ENCODE measurements at places on chromosomes 13 and 19. TPM values are rescaled to one million over a fixed set of nuclear protein-coding genes. Genes with fewer than 3 reads are reported as not detected.

PDX1 gene
- 0.54 TPM for total RNA-seq

IL12RB1 gene
- 0.53 TPM for total RNA-seq

SIGLECL1 gene
- not detected for total RNA-seq

FXYD1 gene
- total RNA-seq = 8.8 TPM

- H3K27me3 ChIP-seq = no peaks in the 10 kb centered on the region
- no peak for DNase-seq
- no peak overlapping the region for H3K27ac ChIP-seq
- H3K36me3 ChIP-seq = no peaks in the 10 kb centered on the region
- no peak overlapping the region for H3K4me3 ChIP-seq
These were observed 32.5 kb downstream of the ZNF566 start for GRCh38 chr19:36456831-36457230.

DNA sequence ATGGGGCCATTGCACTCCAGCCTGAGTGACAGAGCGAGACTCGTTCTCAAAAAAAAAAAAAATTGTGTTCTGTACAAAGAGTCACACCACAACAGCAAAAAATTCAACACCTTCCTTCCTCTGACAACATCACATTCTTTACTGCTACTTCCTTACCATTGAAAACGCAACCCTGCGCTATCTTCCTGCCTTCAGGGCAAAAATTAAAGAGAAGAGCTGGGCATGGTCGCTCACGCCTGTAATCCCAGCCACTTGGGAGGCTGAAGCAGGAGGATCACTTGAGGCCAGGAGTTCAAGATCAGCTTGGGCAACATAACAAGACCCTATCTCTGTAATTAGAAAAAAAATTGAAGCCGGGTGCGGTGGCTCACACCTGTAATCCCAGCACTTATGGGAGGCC, 9.4 kb upstream of the ZNF444 start:
- no peak for DNase-seq
- no peak overlapping the region for H3K4me3 ChIP-seq
- H3K4me1 ChIP-seq = no peaks in the 10 kb centered on the region
- no peaks in the 10 kb centered on the region for H3K27me3 ChIP-seq

TNNT1 gene
- 0.69 TPM for total RNA-seq

CYP2A7 gene
- not detected for total RNA-seq

NMRK2 gene
- total RNA-seq = not detected

DNA sequence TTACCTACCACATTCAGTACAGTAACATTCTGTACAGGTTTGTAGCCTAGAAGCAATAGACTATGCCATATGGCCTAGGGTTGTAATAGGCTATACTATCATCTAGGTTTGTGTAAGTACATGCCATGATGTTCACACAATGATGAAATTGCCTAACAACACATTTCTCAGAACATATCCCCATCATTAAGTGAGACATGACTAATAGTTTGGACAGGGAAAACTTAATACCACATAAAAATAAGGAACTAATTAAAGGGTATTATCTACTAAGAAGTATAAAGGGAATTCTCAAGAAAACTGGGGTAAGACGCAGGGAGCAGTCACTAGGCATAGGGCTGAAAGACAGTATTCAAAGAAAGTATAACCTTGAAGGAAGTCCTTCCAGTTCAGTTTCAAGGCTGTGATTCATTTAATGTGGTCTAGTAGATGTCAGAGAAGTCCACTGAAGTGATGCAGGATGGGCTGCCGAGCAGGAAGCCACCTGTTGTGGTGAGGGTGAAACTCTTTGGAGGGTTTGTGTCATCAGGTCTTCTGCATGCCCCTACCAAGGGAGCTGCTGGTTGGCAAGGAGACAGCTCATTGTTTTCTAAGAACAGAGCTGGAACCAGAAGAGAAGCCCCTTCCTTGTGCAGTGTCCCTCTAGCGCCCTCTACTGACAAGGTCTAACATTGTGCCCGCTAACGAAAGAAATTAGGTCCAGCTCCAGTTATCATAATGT, 122.9 kb downstream of the OLFM4 start:
- no peaks in the 10 kb centered on the region for H3K36me3 ChIP-seq
- H3K27ac ChIP-seq = no peak overlapping the region
- H3K4me3 ChIP-seq = no peak overlapping the region
- H3K4me1 ChIP-seq = no peaks in the 10 kb centered on the region
- DNase-seq = peak; percentile 60
- H3K27me3 ChIP-seq = no peaks in the 10 kb centered on the region

KLK12 gene
- total RNA-seq = 0.64 TPM

DNA sequence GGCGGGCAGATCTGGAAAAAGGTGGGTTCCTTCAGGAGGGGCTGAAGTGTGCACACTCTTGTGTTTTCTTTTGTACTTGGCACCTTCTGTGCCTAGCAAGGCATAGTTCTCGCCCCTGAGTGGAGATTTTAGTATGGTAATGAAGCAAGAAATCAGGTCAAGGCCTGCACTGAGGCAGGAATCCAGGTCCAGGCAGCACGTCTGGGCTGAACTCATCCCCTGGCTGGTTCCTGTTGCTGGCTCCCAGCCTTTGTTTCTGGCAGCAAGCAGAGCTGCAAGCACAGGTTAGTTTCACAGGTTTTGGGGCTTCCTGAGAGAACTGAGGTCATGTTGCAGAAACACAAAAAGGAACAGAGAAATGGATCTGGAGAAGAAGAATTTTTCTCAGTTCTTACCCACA, 21.2 kb downstream of the SIGLEC7 start:
- H3K27ac ChIP-seq = no peak overlapping the region
- H3K4me3 ChIP-seq = no peak overlapping the region
- DNase-seq = no peak
- no peaks in the 10 kb centered on the region for H3K36me3 ChIP-seq
- no peaks in the 10 kb centered on the region for H3K4me1 ChIP-seq

- no peak for DNase-seq
- no peak overlapping the region for H3K27ac ChIP-seq
- H3K27me3 ChIP-seq = peaks cover 26% of the 10 kb centered on the region
These were observed 732 bp downstream of the SELENOV start for GRCh38 chr19:39515551-39516191.

KIR2DL1 gene
- not detected for total RNA-seq

DNA sequence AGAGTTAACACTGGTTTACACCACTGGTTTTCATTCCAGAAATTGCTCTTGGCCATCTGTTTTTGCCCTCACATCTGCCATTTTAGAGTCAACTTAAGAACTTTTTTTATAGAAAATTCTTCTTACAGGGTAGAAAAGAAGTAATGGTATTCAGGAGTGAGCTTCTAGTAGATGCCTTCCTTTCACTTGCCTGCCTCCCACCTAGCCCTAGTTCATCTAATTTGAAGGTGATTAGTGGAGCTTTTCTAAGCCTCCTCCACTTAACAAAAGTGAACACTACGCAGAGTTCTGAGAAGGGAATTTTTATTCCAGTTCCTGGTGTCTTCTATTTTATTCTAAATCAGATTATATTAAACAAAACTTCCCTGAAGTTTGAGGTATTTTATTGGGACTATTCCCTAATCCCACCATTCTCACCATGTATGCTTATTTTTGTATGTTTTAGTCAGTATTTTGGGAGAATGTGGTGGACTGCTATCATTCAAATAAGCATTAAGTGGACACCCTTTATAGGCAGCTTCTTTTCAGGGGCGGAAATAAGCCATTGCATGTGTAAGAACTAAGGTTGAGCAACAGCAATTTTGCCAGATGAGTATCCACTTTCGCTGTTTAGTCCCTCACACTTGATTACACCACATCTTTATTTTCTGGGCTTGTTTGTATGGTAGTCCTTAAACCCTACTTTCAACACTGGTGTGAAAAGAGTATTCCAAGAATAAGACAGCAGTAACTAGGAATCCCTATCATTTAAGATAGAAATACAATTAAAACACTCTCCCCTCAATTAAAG, 156.9 kb downstream of the ENOX1 start:
- H3K4me3 ChIP-seq = no peak overlapping the region
- no peak for DNase-seq
- no peak overlapping the region for H3K27ac ChIP-seq
- H3K27me3 ChIP-seq = no peaks in the 10 kb centered on the region

DNA sequence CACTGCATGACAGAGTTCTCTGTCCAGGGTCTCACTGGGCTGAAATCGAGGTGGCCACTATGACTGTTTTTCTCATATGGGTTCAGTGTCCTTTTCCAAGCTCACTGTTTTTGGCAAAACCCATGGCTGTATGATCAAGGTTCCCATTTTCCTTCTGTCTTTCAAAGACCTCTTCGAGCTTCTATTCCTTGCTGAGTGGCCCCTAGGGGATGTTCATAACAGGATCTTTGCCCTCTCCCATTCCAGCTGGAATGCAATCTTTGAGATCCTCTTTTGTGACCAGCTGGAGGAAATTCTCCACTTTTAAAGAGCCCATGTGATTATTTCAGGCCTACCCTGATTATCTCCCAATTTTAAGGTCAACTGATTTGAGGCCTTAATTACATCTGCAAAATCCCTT, 572.5 kb upstream of the SLC10A2 start:
- no peak overlapping the region for H3K4me3 ChIP-seq
- no peak overlapping the region for H3K27ac ChIP-seq
- H3K36me3 ChIP-seq = no peaks in the 10 kb centered on the region
- no peak for DNase-seq
- no peaks in the 10 kb centered on the region for H3K27me3 ChIP-seq
- H3K4me1 ChIP-seq = no peaks in the 10 kb centered on the region

TSHZ3 gene
- total RNA-seq = 1.3 TPM

IQCN gene
- total RNA-seq = 1.7 TPM

GRCh38 chr19:14530005-14530348, 583 bp downstream of the TECR start:
- no peaks in the 10 kb centered on the region for H3K27me3 ChIP-seq
- H3K4me1 ChIP-seq = peaks cover 4% of the 10 kb centered on the region
- peak; percentile 74 for DNase-seq
- peak overlapping the region; percentile 65 for H3K4me3 ChIP-seq
- peak overlapping the region; percentile 92 for H3K27ac ChIP-seq

DNA sequence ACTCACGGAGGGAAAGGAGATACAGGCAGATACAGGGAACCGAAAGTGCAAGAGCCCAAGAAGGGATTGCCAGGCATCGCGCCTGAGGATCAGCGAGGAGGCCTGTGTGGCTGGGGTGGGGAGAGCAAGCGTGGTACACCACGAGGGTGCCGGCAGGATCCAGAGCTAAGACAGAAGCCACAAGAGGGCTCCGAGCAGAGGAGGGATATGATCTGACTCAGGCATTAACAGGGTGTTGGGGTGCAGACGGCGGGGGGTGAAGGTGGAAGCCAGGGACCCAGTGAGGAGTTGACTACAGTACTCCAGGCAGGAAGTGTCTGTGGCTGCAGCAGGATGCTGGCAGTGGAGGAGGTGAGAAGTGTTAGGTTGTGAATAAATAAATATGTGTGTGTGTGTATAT, 5.4 kb upstream of the PPP1R37 start:
- H3K27me3 ChIP-seq = no peaks in the 10 kb centered on the region
- no peaks in the 10 kb centered on the region for H3K36me3 ChIP-seq
- no peak overlapping the region for H3K4me3 ChIP-seq
- H3K4me1 ChIP-seq = no peaks in the 10 kb centered on the region
- DNase-seq = no peak
- no peak overlapping the region for H3K27ac ChIP-seq

- no peaks in the 10 kb centered on the region for H3K4me1 ChIP-seq
- no peaks in the 10 kb centered on the region for H3K27me3 ChIP-seq
These were observed 222.8 kb downstream of the POSTN start for GRCh38 chr13:37375724-37376123.

- no peak overlapping the region for H3K27ac ChIP-seq
- no peaks in the 10 kb centered on the region for H3K36me3 ChIP-seq
- no peaks in the 10 kb centered on the region for H3K27me3 ChIP-seq
These were observed 1.1 kb downstream of the SLITRK1 start for GRCh38 chr13:83881140-83881684.

GRCh38 chr13:109154146-109154545, 524.7 kb downstream of the MYO16 start:
- no peak for DNase-seq
- H3K4me1 ChIP-seq = no peaks in the 10 kb centered on the region
- H3K4me3 ChIP-seq = no peak overlapping the region
- H3K27me3 ChIP-seq = no peaks in the 10 kb centered on the region

NALCN gene
- 0.27 TPM for total RNA-seq

MBD3L2 gene
- total RNA-seq = not detected

TMEM145 gene
- total RNA-seq = 0.24 TPM

CGB2 gene
- total RNA-seq = not detected

SOHLH2 gene
- total RNA-seq = not detected

DNA sequence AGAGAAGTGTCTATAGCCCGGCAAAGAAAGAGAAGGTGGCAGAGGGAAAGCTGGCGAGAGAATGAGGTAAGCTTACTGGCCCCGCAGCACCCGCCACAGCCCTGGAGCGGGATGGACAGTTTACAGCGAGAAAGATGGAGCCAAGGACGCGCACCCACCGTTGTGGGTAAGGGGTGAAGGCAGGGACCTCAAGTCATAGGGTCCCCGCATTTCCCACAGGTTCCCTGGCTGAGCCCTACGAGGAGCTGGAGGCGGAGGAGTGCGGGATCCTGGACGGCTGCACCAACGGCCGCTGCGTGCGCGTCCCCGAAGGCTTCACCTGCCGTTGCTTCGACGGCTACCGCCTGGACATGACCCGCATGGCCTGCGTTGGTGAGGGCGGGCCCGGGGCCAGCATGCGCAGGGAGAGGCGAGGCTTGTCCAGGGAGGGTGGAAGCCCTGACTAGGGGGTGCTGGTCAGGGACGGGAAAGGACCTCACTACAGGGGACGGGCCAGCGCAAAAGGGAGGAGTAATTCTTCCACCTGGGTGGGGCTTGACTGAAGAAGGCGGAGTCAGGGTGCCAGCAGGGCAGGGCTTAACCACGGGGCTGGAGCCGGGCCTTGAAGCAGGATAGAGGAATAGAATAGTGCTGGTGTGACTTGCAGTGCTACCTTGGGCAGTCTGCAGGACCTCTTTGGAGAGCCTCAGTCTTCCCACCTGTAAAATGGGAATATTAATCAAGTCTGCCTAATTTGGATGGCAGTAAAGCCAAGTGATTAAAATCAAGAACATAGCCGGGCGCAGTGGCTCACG, 26.5 kb downstream of the LTBP4 start:
- no peak overlapping the region for H3K4me3 ChIP-seq
- H3K27ac ChIP-seq = no peak overlapping the region
- no peak for DNase-seq

DNA sequence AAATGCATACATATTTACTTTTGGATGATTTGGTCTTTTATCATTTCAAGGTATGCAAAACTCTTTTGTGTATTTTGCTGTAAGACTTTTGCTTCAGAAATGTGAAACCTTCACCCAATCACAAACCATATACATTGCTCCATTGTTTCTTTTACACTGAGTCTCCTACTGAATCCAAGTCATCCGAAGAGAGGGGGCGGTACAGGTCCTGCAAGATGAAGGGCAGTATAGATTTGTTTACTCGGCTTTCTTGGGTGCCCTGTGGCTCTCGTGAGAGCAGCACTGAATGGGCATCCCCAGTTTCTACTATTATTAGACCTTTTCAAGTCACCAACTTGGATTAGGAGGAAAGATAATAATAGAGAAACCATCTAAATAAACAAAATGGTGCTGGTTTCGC, 280.6 kb downstream of the DCLK1 start:
- H3K27me3 ChIP-seq = no peaks in the 10 kb centered on the region
- no peak overlapping the region for H3K27ac ChIP-seq
- H3K36me3 ChIP-seq = no peaks in the 10 kb centered on the region

REEP6 gene
- total RNA-seq = 5.0 TPM

- DNase-seq = no peak
- H3K36me3 ChIP-seq = no peaks in the 10 kb centered on the region
- no peaks in the 10 kb centered on the region for H3K27me3 ChIP-seq
- H3K4me1 ChIP-seq = no peaks in the 10 kb centered on the region
These were observed 406.3 kb downstream of the COG6 start for GRCh38 chr13:40061466-40062450.

GRCh38 chr19:52935434-52935833, 12.2 kb upstream of the ZNF888 start:
- H3K27me3 ChIP-seq = no peaks in the 10 kb centered on the region
- DNase-seq = no peak
- H3K4me1 ChIP-seq = no peaks in the 10 kb centered on the region
- no peak overlapping the region for H3K4me3 ChIP-seq
